GF-D8 (cell line): ENCODE measurements at places on chromosomes 3 and 15.

DNA sequence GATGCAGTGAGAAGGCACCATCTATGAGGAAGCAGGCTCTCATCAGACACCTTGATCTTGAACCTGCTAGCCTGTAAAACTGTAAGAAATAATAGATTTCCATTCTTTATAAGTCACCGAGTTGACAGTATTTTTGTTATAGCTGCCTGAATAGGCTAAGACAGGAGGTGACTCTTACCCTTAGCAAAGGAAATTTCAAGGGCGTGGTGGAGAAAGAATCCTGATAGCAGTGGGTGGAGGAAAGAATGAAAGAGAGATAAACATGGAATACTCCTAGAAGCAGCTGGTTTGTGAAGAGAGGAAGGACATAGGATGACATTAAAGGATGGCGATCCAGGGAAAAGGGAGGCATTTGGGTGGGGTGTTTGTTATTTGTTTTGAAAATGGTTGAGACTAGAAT is 41.4 kb downstream of the SIDT1 start:
- DNase-seq, result no peak

DNA sequence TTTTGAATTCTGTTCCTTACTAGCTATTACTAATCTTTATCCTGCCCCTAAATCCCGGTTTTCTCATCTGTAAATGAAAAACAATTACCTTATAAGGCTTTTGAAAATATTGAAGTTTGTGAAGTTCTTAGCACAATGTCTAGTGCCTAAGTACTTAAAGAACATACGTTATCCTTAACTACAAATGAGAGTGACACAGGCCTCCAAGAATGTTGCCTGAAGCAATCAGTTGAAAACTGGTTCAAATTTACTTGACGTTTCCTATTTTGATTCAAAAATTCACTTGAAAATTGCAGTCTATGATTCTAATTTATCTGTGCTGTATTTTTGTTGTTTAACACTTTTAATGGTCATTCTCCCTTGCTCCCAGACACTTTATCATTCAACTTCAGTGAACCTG is 3.2 kb downstream of the SENP7 start:
- DNase-seq, result no peak

DNA sequence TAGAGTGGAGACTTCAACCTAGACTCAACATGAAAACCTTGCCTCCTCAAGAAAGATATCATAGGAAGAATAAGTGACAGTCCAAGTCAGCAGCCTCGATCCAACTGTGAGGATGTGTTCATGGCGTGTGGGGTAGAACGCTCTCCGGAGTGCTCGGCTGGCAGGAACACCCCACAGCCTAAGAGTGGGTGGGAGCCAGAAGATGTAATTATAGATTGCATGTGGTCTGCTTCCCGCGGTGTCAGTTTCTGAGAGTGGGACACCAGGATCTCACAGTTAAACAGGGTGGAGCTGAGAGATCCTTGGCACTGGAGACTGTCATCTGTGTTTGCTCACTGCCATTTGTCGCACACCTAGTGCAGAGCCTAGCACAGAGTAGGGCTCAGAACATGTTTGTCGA is 158.0 kb downstream of the CTNNB1 start:
- no peak for DNase-seq

- no peak for DNase-seq
These were observed 271.5 kb downstream of the EFHB start for GRCh38 chr3:19662486-19662885.

- no peak for DNase-seq
These were observed 414 bp upstream of the TMEM115 start for GRCh38 chr3:50359760-50360110.

DNA sequence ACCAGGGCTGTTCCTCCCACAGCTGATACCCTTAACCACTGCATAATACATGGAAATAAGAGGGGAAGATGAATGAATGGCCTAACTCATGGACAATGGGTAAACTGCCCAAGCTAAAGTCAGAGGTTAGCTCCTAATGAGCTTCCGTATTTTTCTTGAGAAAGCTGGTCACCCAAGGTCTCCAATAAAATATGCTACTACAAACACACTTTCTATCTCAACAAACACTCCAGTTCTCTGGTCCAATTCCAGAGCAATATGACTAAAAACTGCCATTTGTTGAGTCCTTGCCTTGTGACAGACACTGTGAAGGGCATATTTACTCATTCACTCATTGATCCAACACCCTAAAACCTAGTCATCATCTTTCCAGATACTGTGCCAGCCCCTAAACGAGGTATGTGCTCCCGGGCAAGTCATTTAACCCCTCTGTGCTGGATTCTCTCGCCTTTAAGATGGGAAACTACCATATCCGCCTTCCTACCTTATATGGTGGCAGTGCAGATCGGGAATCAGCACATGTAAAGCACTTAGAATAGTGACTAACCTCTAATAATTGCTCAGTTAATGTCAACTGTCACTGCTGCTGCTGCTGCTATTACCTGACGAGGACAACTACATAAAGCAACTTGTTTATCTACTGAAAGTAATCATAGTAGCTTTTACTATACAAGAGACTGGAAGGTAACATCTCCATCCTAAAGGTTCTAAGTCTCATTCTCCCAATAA is 89.1 kb downstream of the XXYLT1 start:
- no peak for DNase-seq

DNA sequence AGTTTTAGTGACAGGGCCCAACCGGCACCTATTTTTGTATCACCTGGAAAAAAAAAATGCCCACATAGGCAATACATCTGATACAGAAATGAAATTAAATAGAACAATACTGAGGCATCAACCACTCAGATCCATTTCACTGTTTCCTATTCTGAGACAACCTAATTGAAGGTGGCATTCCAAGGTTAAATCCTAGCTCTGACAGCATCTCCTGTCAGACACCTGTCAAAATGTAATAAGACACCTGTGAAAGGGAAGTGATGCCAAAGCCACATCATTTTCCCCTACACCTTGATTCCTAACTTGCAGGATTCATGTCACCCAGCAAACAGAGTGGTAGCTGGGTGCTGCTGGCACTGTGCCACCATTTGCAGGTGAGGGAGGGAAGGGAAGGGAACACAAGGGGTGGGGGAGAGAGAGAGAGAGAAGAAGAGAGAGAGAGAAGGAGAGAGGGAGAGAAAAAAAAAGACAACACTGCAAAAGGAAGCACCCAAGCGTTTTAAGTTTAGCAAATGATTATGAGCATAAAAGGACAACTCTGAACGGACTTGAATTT is 1044.6 kb upstream of the CFAP20DC start:
- no peak for DNase-seq

- DNase-seq, result peak; percentile 52
These were observed 7.0 kb upstream of the BMF start for GRCh38 chr15:40115670-40116093.

- no peak for DNase-seq
These were observed 31.3 kb downstream of the ALCAM start for GRCh38 chr3:105397974-105398373.
